ENCODE measurements at places on chromosomes 2 and 18. TPM values are rescaled to one million over a fixed set of nuclear protein-coding genes. Genes with fewer than 3 reads are reported as not detected.

Gene LONRF2
- 0.42 TPM for total RNA-seq

Gene UGT1A6
- total RNA-seq: not detected

Gene RTP5
- total RNA-seq: not detected

Gene COL3A1
- total RNA-seq: not detected

Gene SERPINB10
- total RNA-seq: not detected

Gene LRRC30
- not detected for total RNA-seq

Gene EIPR1
- 26.2 TPM for total RNA-seq

Gene GALNT13
- 9.6 TPM for total RNA-seq

Gene UGT1A4
- total RNA-seq: not detected

Gene KIAA2012
- not detected for total RNA-seq

Gene PDCL3
- total RNA-seq: 29.4 TPM

Gene FAHD2B
- total RNA-seq: 36.9 TPM

Gene EGR4
- total RNA-seq: not detected

- no peak for DNase-seq
- no peaks in the 10 kb centered on the region for H3K36me3 ChIP-seq
- no peaks in the 10 kb centered on the region for H3K4me1 ChIP-seq
- H3K4me3 ChIP-seq: no peak overlapping the region
Observed at GRCh38 chr18:7447318-7448028, 119.6 kb upstream of the PTPRM start.

DNA sequence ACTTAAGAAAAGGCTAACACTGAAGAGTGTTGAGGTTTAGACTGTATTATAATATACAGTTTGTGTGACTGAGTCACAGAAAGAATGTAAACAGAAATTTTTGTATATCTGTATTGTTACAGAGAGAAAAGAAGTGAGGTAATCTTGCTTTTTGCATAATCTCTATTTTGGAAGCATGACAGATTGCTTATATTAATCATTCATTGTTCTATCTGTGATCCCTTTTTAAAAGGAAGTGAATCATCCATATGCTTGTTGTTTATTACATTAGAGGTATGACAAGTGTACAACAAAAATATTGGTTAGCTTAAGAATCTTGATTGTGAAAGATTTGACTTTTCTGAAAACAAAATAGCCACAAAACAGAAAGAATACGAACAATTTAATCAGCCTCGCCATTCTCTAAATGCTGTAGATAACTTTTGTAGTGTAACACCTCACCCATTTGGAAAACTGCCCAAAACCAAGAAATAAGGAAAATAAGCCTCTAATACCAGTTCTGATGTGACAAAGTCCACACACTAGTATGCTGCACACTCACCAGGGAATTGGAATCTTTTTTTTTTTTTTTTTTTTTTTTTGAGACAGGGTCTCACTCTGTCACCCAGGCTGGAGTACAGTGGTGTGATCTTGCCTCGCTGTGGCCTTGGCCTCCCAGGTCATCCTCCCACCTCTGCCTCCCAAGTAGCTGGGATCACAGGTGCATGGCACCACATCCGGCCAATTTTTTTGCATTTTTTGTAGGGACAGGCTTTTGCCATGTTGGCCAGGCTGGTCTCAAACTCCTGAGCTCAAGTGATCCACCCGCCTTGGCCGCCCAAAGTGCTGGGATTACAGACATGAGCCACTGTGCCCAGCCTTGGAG lies 91.5 kb upstream of the LPIN2 start:
- H3K27me3 ChIP-seq: peaks cover 1% of the 10 kb centered on the region
- no peak overlapping the region for H3K4me3 ChIP-seq
- no peaks in the 10 kb centered on the region for H3K36me3 ChIP-seq

DNA sequence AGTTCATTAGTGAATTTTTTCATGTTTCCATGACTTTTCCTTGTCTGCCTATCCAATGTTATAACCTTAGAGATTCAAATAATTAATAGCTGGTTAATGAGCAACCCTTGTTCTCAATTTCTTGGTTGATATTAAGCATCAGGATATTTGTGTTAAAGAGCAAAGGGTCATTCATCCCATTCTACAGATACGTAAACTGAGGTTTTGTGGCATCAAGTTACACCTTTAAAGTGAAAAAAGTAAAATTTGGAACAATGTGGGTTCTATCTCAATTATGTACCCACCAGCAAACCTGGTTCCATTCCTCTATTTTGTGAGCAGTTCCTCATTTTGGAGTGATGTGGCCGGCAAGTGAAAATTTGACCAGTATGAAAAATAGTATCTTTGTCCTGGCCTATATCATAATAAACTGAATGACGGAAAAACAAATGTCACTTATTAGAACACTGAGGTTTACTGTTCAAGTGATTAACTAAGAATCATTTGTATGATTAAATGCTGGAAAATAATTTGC lies 220.5 kb upstream of the ATP5MC3 start:
- no peaks in the 10 kb centered on the region for H3K36me3 ChIP-seq
- H3K27ac ChIP-seq: no peak overlapping the region
- no peak overlapping the region for H3K4me3 ChIP-seq

- no peaks in the 10 kb centered on the region for H3K27me3 ChIP-seq
- H3K27ac ChIP-seq: no peak overlapping the region
- H3K4me3 ChIP-seq: no peak overlapping the region
- H3K4me1 ChIP-seq: peaks cover 6% of the 10 kb centered on the region
- no peak for DNase-seq
- peaks cover 12% of the 10 kb centered on the region for H3K36me3 ChIP-seq
Observed at GRCh38 chr2:71070294-71071093, 2.0 kb downstream of the NAGK start.

GRCh38 chr2:33788044-33788443 lies 188.9 kb upstream of the FAM98A start:
- no peaks in the 10 kb centered on the region for H3K4me1 ChIP-seq
- H3K4me3 ChIP-seq: no peak overlapping the region
- H3K36me3 ChIP-seq: no peaks in the 10 kb centered on the region
- no peak for DNase-seq
- no peaks in the 10 kb centered on the region for H3K27me3 ChIP-seq

DNA sequence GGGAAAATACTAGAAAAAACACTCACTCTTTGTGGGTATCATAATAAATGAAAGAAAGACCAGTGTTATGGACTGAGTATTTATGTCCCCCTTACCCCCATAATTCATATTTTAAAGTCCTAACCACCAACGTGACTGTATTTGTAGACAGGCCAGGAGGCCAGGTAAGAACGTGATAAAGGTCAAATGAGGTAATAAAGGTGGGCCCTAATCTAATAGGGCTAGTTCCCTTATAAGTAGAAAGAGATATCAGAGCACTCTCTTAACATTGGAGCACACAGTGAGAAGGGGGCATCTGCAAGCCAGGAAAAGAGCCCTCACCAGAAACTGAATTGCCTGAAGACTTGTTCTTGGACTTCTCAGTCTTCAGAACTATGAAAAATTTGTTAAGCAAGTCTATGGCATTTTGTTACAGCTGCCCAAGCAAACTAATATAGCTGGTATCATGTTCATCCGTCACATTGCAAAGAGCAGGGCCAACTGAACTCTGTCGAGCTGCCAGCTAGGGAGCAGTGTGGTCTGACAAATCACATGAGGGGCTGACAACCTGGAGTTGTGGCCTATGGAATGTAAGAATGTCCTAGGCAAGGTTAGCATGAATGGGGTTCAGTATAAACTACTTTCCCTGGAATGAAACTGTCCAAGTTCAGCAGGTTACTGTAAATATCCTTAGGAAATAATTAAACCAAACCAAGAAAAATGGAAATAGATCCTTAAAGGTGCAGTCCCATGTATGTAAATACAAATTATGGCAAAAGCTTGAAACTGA lies 280.9 kb downstream of the ZNF385B start:
- H3K27ac ChIP-seq: no peak overlapping the region
- DNase-seq: no peak
- H3K36me3 ChIP-seq: no peaks in the 10 kb centered on the region
- H3K4me1 ChIP-seq: no peaks in the 10 kb centered on the region

DNA sequence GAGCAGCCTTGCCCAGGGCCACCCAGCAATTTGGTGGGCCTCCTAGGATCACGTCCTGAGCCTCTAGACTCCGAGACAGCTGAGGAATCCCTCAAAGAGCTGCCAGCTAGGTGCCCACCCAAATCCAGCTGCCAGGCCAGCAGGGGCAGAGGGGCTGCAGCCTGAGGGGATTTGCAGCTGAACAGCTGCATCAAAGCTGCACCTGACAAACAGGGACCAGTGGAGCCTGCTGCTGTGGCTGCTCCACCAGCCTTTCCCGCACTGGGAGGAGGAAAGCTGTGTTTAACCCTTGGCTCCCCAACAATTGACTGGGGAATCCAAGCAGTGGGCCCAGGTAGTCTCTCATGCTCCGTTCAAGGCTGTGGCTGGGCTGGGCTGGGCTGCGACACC lies 8.2 kb downstream of the ADRA2B start:
- no peaks in the 10 kb centered on the region for H3K36me3 ChIP-seq
- peaks cover 14% of the 10 kb centered on the region for H3K4me1 ChIP-seq
- H3K27me3 ChIP-seq: no peaks in the 10 kb centered on the region
- no peak overlapping the region for H3K27ac ChIP-seq
- peak overlapping the region; percentile 35 for H3K4me3 ChIP-seq
- DNase-seq: no peak

- H3K4me1 ChIP-seq: peaks cover 2% of the 10 kb centered on the region
- DNase-seq: no peak
- no peaks in the 10 kb centered on the region for H3K27me3 ChIP-seq
- H3K36me3 ChIP-seq: peaks cover 14% of the 10 kb centered on the region
- H3K4me3 ChIP-seq: no peak overlapping the region
Observed at GRCh38 chr2:42648796-42649195, 80.4 kb downstream of the MTA3 start.

GRCh38 chr2:175535631-175536030 lies 354.1 kb upstream of the ATP5MC3 start:
- H3K36me3 ChIP-seq: no peaks in the 10 kb centered on the region
- no peaks in the 10 kb centered on the region for H3K4me1 ChIP-seq
- DNase-seq: no peak
- no peak overlapping the region for H3K27ac ChIP-seq

DNA sequence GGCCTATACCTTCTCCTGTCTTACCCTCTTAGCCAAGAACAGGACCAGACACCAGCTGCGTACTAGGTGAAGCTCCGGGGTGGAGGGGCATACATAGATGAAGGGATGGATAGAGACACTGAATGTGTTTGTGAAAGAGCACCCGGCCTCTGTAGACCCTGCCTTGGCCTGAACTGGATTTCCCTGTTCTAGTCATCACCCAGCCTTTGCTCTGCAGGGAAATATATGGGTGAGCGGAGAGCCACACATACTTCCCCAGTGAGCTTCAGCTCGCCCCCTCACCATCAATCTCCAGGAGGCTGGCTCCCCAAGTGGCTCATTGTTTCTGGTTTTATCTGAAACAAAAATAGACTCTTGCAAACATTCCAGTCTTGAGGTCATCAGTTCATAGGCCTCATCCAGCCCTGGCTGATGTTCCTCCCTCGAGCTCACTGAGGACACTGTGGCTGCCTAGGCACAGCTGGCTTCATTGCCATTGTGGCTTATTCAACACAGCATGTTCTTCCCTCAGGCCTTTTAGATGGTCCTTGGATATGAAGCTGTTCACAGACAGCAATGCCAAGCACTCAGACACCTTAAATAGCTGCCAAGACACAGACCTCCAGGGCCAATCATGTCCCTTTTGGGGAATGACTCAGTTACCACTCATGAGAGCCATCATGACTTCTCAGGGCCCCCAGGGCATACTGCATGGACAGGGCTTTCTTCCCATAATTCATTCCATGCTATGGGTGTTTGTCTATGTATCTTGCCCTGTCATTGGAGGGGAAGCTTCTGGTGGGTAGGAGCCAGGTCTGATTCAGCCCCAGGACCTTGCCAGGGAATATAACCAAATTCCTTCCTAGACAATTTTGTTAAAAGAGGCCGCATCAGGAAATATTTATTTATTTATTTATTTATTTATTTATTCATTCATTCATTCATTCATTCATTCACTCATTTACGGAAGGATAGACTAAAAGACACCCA lies 82.4 kb downstream of the TTC32 start:
- no peak overlapping the region for H3K27ac ChIP-seq
- H3K36me3 ChIP-seq: no peaks in the 10 kb centered on the region
- H3K4me1 ChIP-seq: no peaks in the 10 kb centered on the region
- no peaks in the 10 kb centered on the region for H3K27me3 ChIP-seq
- DNase-seq: peak; percentile 26
- no peak overlapping the region for H3K4me3 ChIP-seq

- H3K27me3 ChIP-seq: no peaks in the 10 kb centered on the region
- H3K4me3 ChIP-seq: no peak overlapping the region
Observed at GRCh38 chr2:230879271-230879882, 14.6 kb downstream of the ITM2C start.

DNA sequence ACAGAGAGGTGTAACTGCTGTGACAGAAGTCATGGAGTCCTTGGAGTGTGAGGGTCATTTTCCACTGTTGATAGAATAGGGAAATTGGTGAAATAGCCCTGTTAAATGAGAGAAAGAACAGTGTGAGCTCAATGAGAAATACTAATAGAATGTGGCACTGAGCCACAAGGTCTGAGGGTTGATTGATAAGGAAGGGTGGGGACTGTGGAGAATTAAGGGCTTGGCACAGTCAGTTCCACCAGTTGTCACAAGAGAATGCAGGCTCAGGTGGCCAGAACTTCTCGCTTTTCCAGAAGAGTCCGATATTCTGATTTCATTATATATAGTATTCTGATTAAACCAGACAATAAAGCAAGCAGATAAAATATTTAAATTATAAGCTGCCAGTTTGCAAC lies 9.1 kb upstream of the IL1RN start:
- no peak overlapping the region for H3K4me3 ChIP-seq
- H3K4me1 ChIP-seq: no peaks in the 10 kb centered on the region
- no peak overlapping the region for H3K27ac ChIP-seq
- no peaks in the 10 kb centered on the region for H3K36me3 ChIP-seq
- no peak for DNase-seq

- no peak overlapping the region for H3K27ac ChIP-seq
- no peaks in the 10 kb centered on the region for H3K36me3 ChIP-seq
- DNase-seq: no peak
- H3K4me1 ChIP-seq: no peaks in the 10 kb centered on the region
- H3K4me3 ChIP-seq: no peak overlapping the region
Observed at GRCh38 chr2:20382965-20383810, 32.5 kb upstream of the PUM2 start.

DNA sequence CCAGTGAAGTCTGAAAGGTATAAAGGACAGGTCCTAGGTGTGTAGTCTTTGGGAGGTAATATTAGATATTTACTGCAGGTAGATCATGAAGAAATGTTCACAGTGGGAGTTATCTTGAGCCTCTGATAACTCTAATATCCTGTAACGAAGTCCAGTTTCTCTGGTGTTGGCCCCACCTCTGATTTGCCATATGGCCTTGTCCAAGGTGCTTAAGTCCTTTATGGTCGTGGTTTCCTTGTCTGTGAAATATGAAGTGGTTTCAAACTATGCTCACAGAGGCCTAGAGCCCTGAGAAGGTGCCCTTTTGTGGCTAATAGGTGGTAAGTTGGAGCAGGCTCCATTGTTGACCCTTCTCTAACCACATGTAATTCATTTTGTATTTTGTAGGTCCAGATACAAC lies 190.7 kb downstream of the ICOS start:
- no peak overlapping the region for H3K27ac ChIP-seq
- no peak overlapping the region for H3K4me3 ChIP-seq
- H3K4me1 ChIP-seq: no peaks in the 10 kb centered on the region
- H3K36me3 ChIP-seq: no peaks in the 10 kb centered on the region
- peak; percentile 20 for DNase-seq
